ENCODE measurements at places on chromosomes 5 and 9.
A peak's percentile ranks its signal among the peaks of the same experiment; 100 is the strongest.

- no peak for DNase-seq
Measured at GRCh38 chr9:28868228-28868990, 1295.1 kb upstream of the C9orf72 start.

GRCh38 chr5:170219615-170220014 is 13.2 kb upstream of the C5orf58 start:
- no peak for DNase-seq

GRCh38 chr9:21902136-21902535 is 92.1 kb downstream of the CDKN2A start:
- no peak for DNase-seq

GRCh38 chr9:80285326-80285725 is 713.6 kb downstream of the TLE4 start:
- DNase-seq, result no peak

DNA sequence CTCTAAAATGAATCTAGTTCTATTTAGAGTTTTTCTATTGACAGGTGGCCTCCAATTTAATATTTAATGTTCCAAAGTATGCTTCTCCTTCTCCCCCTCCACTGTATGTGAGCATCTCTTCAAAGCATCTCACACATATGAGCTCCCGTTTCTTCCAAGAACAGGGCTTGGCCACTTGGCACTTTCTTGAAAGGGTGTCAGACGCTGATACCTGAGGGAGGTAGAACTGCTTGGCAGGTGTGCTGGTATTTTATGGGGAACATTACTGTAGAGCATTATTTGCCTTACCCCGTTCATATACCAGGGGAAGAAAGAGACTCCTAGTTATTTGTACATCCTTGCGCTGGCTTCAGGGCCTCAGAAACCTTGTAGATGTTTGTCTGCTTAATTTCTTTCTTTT is 1.9 kb downstream of the RCL1 start:
- DNase-seq, result no peak

- DNase-seq, result no peak
Measured at GRCh38 chr5:135559354-135559753, 19.4 kb downstream of the CXCL14 start.

DNA sequence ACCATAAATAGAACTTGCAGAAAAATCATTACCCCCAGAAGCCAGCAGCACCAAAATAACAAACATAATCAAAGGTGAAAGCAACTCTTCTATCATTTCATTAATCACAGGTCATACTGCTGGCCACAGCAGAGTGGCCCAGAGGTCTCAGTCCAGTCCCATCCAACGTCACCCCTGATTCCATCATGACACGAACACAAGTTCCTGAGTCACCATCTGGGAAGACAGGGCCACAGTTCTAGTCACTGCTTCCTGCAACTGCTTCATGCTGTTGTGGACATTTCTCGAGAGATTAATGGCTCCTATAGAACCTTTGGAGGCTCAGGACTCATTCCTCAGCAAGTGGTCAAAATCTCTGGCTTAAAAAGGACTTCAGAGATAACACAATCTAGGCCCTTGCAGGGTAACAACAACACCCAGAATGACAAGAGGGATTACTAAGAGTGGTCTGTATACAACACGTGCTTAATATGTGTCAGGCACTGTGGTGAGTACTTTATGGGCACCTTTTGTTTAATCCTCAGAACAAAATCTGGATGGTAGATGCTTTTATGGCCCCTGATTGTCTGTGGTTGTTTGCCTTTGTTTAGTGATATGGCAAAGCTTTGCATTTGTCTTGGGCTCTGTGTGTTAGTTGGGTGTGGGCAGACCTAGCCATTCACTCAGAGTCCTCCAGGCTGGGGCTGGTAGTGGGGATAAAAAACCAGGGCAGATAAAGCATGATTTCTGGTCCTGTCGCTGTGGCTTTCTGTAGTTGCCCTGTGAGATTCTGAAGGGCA is 184.3 kb downstream of the DAB2IP start:
- no peak for DNase-seq

DNA sequence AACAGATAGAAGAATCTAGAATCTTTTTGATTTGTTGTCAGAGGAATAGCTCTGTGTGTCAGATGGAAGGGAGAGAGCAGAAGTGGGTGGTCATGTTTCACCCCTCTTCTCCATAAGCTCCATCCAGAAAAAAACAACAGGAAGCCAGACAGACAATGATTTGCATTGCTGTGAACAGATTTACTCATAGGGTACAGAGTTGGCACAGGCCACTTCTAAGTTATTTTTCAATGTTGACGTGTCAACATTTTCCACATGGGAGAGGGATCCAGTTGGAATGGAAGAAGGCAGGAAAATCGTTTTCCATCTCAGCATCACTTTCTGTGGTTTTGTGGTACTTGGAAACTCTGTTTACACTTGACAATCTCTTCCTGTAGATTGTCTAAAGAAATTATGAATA is 86.7 kb downstream of the INSYN2B start:
- no peak for DNase-seq

DNA sequence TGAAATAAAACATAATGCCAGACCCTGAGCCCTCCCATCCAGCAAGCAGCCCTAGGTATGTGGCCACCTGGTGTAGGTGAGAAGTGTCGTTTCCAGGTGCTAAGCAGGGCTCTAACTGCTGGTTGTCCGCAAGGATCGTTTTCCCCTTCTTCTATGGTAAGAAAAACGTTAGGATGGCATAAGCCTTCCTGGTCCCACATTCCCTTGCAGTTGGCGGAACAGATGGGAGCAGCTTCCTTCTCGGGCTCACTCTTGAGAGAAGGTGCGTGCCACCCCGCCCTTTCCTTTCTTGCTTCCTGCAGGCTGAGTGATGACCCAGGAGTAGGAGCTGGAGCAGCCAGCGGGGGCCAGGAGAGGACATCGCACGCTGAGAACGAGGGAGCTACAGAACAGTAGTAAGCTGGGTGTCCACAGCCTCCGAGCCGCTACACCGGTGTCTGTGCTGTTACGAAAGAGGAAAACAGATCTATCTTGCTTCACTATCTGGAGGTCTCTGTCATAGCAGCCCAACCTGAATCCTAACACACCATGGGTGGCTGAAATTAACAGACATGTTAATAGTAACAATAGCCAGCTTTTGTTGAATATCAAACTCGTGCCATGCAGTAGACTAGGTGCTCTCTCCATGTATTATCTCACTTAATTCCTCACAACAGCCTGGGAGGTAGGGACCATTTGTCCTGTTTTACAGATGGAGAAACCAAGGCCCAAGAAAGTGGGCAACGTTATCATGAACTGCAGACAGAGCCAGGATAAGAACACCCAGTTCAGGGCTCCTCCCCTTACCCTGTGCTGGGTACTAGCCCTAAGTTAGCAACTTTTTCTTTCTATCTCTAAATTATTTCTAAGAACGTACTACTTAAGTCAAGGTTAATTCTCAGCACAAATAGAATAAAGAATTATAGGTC is 139.8 kb downstream of the COL23A1 start:
- no peak for DNase-seq

GRCh38 chr5:50727149-50727496 is 60.7 kb downstream of the PARP8 start:
- no peak for DNase-seq

DNA sequence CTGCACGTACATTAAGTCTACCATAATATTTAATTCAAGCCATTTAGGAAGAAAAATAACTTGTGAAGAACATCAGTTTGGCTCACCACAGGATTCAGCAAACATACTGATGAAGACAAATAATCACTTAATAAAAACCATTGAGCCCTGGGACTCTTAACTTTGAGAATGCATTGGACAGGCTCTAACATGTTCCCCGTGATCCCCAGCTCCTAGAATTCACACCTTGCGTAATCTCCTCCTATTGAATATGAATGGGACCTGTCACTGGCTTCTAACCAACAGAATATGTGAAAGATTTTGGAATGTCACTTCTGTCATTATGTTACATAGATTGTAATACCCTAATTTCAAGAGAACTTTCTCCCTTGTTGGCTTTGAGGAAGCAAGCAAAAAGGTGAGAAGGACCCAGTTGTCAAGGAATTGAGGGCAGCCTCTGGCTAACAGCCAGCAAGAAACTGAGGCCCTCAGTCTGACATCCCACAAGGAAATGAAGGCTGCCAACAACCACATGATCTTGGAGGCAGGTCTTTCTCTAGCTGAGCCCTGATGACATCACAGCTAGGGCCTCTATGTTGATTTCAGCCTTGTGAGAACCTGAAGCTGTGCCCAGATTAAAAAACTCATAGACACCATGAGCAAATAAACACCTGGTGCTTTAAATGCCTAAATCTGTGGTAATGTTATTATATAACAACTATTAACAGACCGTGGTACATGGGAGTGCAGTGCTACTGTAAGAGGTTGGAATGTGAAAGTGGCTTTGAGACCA is 433.2 kb downstream of the SEMA5A start:
- DNase-seq, result no peak

GRCh38 chr9:104747565-104748358 is at the start of gene NIPSNAP3A:
Gene NIPSNAP3A, plus strand, starts transcription at chr9:104747683. Its CDS starts 110 bp downstream, at chr9:104747793.
- peak; percentile 88 for DNase-seq

DNA sequence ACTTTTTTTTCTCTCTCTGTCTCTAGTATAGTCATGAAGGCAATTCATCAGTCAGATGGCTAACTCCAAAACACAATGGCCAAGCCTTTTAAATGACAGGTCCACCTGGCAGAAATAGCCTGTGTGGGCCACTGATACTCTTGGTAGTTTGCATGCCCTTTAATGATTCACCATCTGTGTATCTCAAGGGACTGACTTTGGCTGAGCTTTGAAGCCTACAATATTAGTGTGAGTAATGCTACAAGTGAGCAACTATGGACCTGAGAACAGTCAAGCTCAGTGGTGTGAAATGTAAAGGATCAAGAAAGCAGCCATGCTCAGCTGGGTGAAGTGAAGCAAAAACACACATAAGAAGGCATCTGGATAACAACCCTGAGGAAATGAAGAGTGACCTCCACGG is 506.9 kb downstream of the TLE1 start:
- DNase-seq, result no peak

GRCh38 chr5:39203951-39204350 is 15.4 kb downstream of the FYB1 start:
- no peak for DNase-seq

GRCh38 chr5:138273834-138274188 is 610 bp downstream of the GFRA3 start:
- DNase-seq, result no peak

DNA sequence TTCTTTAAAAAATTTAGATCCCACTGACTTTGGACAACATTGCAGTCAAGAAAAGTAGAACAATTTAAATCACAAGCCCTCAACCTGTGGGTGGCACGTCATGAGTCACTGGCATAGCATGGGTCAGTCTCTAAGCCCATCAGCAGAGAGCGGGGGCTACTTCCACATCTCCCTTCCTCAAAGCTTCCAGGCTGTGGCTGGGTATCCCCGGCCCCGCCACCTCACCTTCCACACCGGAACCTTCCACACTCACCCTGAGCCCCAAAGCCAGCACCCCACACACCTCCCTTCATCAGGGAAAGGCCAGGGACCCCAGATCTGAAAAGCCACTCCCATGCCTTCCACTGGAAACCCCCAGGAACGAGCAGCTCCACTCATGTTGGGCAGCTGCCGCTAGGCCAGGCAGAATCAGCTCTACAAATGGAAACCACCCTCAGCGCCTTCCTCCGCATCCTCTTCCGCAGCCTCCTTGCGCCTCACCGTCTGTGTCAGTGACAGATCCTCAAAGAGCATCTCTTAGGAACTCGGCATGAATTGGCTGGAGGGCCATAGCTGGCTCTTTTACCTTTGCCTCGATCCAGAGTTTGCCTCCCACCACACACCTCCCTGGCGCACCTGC is 156.5 kb downstream of the ERCC6L2 start:
- DNase-seq, result no peak

- DNase-seq, result no peak
Measured at GRCh38 chr9:34520096-34520495, 2.7 kb downstream of the ENHO start.

DNA sequence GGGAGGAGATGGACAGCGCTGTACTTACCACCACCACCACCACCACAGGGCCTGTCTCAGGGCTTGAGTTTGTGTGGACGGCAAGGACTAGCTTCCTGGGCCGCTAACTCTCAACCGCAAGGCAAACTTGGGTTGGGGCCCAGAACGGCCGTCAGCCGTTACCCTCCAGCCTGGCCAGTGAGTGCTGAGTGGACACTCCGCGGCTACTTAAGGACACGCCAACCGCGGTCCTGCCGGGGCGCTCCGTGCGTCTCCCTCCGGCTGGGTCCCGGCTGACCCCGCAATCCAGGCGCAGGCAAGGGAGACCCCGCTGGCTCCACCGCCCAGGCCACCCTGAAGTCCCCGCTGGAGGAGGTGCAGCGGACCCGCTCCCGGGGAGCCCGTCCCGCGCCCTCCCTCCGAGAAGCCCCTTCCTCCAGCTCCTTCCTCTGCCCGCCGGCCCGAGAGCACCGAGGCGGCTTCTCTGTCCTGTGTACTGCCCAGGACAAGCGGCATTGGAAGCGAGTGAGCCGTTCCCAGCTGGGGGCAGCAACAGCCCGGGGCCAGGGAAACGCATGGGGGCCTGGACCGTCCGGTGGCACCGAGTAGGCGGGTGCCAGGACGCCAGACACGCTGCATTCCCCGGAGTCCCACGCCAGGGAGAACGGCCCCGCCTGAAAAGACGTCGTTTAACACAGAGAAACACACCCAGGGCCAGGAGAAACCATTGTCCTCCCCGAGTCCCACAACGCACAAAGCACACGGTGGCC is 46.6 kb downstream of the HABP4 start:
- DNase-seq, result no peak

- DNase-seq, result no peak
Measured at GRCh38 chr9:84478996-84479395, 138.4 kb upstream of the SLC28A3 start.

- DNase-seq, result peak; percentile 68
Measured at GRCh38 chr9:21831841-21832509, 29.5 kb downstream of the MTAP start.

GRCh38 chr5:180599590-180599914 is 8.3 kb upstream of the SCGB3A1 start:
- no peak for DNase-seq

- DNase-seq, result no peak
Measured at GRCh38 chr5:172417130-172417841, 37.0 kb downstream of the SH3PXD2B start.

DNA sequence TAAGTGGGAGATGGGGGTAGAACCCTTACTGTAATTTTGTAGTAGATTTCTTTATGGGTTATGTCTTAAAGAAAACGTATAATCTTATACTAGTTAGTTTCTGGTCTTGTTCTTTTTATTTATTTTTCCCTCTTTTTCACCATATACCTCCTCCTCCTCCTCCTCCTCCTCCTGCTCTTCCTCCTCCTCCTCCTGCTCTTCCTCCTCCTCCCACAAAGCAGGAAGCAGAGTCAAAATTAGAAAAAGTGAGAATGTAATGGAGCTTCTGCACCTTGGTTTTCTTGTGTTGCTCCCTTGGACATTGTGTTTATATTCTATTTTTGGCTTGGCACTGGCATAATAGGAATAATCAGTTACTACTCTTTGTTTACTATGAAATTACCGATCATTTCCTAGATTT is 4.5 kb downstream of the MACIR start:
- DNase-seq, result no peak

GRCh38 chr9:120707170-120707569 is 7.1 kb downstream of the MEGF9 start:
- DNase-seq, result no peak

Measured in CD4-positive, alpha-beta T cell treated with Interleukin-15 for 1 hour (primary cell).